ENCODE measurements at places on chromosomes 2 and 18. TPM values are rescaled to one million over a fixed set of nuclear protein-coding genes. Genes with fewer than 3 reads are reported as not detected.

DNA sequence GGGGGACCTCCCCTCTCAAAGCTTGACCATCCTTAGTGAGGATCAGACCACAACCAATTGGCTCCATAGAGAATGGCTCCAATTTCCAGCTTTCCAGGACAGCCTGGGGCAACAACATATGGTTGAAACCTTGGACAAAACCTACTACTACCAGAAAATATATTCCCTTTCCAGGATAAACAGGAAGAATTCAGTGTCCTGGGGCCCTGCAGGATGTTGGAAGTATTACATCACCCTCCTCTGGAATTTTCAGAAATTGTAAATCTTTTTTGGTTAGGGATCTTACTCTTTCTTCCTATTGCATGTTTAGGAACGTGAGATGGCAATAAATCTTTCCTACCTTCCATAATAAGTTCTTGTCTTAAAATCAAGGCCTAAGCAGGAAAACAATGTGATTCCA is 158.9 kb upstream of the MEIS1 start:
- no peak for DNase-seq
- H3K4me1 ChIP-seq, result no peaks in the 10 kb centered on the region
- H3K27ac ChIP-seq, result no peak overlapping the region
- no peak overlapping the region for H3K4me3 ChIP-seq
- H3K36me3 ChIP-seq, result no peaks in the 10 kb centered on the region

DNA sequence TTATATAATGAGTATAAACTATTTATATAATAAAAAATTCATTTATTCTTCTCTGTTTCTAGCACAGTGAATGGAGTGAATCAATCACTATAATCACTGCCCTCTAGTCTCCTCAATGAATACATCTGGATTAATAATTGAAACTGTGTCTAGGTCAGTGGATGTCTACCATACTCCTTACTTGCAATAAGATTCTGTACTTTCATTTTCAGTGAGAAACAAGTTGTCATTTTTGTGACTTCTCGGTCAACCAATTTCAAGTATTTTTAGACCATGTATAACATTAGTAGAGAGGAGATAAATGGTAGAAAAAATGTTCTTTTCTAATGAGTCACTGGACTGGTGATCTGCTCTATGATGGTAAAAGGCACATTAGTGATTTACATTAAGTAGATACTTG is 799.6 kb upstream of the CHAC2 start:
- no peaks in the 10 kb centered on the region for H3K27me3 ChIP-seq
- DNase-seq, result no peak

- H3K27ac ChIP-seq, result no peak overlapping the region
- no peak overlapping the region for H3K4me3 ChIP-seq
- DNase-seq, result no peak
- no peaks in the 10 kb centered on the region for H3K36me3 ChIP-seq
These were observed 18.2 kb downstream of the ASPRV1 start for GRCh38 chr2:69943000-69943842.

DNA sequence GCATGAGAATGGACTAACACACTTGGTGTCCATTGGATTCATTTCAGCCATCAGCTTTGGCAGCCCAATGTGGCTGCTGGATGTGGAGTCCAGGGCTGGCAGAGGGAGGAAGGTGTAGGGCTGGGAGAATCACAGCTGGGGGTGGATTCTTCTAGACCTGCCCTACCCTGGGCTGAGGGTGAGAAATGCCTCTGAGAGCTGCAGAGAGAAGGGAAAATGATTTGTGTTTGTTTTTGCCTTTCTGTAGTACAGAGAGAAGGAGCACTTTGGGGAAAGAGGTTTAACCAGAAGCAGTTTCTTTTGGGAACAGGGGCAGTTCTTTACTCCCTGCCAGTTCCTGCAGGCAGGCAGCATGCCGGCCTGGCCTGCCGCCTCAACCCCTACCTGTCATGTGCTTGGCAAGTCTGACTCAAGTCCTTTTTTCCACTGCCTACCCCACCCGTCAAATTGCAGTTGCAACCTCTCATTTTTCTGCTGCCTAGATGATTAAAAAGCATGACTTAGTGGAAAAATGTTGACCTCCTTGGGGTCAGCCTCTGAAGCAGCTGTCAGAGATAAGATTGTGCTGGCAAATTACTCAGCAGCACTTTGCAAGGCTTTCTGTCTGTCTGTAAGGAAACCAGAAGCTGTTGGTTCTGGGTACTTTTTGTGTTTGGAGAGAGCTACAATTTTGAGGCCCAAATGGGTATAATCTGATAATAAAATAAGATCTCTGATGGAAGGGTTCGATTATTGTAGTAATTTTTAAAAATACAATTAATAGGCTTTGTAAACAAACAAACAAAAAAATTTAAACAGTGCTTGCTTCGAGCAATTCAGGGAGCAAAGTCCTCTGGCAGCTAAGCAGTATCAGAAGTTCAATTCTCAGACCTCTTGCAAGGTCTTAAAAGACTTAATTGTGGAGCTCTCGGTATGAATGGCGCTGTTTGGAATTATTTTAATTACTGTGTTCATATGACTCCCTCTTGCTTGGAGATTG is 21.7 kb downstream of the LBH start:
- no peak overlapping the region for H3K4me3 ChIP-seq
- H3K27me3 ChIP-seq, result no peaks in the 10 kb centered on the region
- DNase-seq, result peak; percentile 73
- no peaks in the 10 kb centered on the region for H3K36me3 ChIP-seq

The IGFBP5 gene
- 480 TPM for total RNA-seq

DNA sequence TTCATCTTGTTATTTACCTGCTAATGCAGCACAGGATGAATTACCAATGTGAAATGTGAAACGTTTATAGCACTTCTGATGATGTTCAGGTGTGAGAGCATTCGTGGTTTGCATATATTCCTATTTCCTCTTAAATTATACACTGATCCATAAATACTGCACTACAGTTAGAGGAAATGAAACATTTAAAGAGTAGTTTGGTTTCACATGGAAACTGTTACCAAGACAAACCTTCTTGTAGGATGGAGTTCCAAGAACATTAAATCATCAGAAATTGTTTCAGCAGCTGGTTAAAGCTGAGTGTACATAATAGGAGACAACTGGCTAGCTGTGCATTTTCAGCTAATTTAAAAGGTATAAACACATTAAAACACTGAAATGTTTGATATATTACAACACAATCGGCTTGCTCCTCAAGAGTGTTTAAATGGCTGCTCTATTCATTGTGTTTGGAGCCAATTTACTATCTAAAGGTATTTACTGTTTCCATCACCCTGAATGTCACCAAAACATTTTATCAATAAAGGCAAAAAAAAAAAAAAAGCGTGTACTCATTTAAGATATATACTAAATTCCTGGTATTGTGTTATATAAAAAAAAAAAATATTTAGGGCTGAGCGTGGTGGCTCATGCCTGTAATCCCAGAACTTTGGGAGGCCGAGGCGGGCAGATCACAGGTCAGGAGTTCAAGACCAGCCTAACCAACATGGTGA is 100.6 kb downstream of the DYM start:
- H3K27me3 ChIP-seq, result no peaks in the 10 kb centered on the region
- H3K4me3 ChIP-seq, result no peak overlapping the region
- H3K27ac ChIP-seq, result no peak overlapping the region
- no peaks in the 10 kb centered on the region for H3K4me1 ChIP-seq

GRCh38 chr2:143645921-143646645 is 516.9 kb downstream of the ARHGAP15 start:
- no peaks in the 10 kb centered on the region for H3K36me3 ChIP-seq
- no peak for DNase-seq
- no peaks in the 10 kb centered on the region for H3K4me1 ChIP-seq
- no peak overlapping the region for H3K27ac ChIP-seq

The PLGLB1 gene
- 5.1 TPM for total RNA-seq

GRCh38 chr2:2586931-2587330 is 255.9 kb upstream of the MYT1L start:
- DNase-seq, result no peak
- H3K36me3 ChIP-seq, result no peaks in the 10 kb centered on the region
- H3K4me1 ChIP-seq, result no peaks in the 10 kb centered on the region
- no peak overlapping the region for H3K27ac ChIP-seq

GRCh38 chr18:43587538-43588153 is 310.4 kb upstream of the SYT4 start:
- no peak for DNase-seq
- H3K4me3 ChIP-seq, result no peak overlapping the region
- H3K27me3 ChIP-seq, result no peaks in the 10 kb centered on the region
- H3K36me3 ChIP-seq, result no peaks in the 10 kb centered on the region
- H3K4me1 ChIP-seq, result no peaks in the 10 kb centered on the region

- H3K4me1 ChIP-seq, result no peaks in the 10 kb centered on the region
- H3K36me3 ChIP-seq, result no peaks in the 10 kb centered on the region
- no peaks in the 10 kb centered on the region for H3K27me3 ChIP-seq
These were observed 286.2 kb upstream of the SALL3 start for GRCh38 chr18:78693429-78693828.

The CPO gene
- total RNA-seq, result 0.90 TPM
